ENCODE measurements at places on chromosomes 3 and 15.

- no peak for DNase-seq
These were observed 107.0 kb downstream of the UBE3A start for GRCh38 chr15:25331860-25332259.

DNA sequence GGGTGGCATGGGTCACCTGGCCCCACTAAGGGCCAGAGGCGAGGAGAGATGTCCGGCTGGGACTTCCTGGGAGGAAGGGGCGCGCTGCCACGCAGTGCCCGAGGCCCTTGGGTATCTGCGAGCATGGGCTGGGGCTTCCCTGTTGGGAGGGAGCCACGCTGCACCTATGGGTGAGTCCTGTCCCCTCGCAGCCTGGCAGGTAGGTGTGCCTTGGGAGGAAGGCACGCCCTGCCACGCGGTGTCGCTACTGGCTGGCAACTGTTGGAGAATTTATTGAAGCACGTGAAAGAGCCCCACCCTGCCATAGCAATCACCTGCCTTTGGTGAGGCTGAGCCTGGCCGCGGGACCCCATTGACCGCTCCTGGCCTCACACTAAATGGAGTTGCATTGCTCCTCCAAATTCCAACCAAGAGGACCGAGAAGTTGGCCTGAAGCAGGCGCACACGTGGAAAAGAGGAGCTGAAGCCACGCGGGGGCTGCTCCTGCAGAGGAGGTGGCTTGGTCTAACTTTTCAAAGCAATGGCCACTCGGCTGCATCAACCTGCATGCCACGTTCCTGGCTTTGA, 134.2 kb downstream of the TJP1 start:
- no peak for DNase-seq

DNA sequence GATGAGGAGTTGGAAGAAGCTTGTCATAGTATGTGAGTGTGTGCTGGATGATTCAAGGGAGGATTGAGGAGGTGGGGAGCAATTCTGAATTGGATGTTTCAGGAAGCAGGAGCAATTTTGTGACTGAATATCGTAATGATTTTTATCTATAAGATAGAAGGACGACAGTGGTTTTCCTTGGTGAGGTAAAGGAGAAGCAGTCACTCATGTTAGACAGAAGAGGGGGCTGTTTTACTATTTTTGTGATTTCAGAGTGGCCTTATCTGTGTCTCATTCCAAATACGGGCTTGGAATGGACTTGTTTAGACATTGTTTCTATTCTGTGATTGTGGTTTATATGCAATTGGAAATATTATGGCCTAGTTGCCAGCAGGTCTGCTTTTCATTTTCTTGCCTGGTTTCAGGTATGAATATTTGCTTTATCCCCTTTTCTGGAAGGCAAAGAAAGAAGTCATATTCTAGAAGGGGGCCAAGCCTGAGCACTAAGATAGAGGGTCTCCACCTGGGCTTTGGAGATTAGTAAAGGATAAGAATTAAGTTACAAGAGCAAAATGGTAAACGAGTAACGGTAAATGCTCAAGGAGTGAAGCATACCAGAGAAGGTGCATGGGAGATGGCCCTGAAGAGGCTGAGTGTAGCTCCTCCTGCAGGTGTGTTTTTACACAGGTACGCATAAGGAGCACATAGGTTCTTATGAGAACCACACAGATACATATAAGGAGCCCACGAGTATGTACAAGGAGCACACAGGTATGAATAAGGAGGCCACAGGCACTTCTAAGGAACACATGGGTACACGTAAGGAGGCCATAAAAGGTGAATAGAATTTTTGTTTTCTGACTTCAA, 124.6 kb upstream of the KCNAB1 start:
- DNase-seq = no peak

GRCh38 chr3:29802057-29802456, 521.2 kb downstream of the RBMS3 start:
- no peak for DNase-seq

- DNase-seq = no peak
These were observed 64.5 kb downstream of the GLDN start for GRCh38 chr15:51405693-51406523.

GRCh38 chr15:91132079-91132478, 32.0 kb downstream of the SV2B start:
- no peak for DNase-seq

DNA sequence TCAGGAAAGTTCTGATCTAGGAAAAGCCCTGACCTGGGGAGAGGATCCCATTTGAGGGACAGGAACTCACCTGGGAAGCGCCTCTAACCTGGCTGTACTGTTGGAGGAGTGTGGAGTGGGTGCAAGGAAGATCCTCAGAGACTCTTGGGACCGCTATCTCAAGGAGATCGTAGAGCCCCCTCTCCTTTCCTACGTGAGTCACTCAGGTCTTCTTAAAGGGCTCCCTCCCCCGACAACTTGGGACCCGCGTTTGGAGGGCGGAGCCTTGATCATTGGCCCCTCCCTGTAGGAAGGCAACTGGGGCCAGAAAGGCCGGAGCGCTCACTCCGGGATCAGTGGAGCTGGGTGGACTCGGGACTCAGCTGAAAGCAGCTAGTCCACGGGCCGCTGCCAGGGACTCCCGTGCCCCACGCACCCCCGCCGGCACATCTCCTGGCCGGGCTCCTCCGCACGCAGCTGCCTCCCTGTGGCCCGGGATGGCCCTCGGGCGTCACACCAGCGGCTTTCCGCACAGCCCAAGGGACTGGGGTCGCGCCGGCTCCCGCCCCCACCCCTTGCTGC, 520 bp downstream of the SLC26A6 start:
- peak; percentile 5 for DNase-seq

DNA sequence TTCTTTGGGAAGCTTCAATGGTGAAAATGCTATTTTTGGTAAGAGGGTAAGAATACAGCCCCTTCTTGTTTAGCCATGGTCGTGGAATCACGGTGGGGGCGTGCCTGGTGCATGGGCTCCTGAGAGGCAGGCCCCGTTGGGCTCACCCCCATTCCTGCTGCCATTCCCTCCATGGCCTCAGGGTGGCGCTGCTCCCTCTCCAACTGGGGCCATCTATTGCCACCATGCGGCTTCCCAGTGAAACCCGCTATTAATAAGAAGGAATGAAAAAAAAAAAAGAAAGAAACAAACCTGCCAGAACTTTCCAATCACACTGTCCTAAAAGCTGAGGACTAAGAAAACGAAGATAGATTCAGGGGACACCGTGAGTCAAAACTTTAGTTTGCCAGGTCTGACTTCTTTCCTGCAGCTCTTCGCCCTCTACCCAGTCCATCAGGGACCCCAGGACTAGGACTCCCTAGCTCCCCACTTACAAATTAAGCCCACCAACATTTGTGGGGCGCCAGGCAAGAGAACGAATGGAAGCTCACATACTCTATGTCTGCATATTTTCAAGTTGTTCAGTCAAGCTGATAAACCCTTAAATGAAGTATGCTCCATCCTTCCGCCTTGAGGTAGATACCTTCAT, 30.6 kb upstream of the ABHD2 start:
- DNase-seq = peak; percentile 28

DNA sequence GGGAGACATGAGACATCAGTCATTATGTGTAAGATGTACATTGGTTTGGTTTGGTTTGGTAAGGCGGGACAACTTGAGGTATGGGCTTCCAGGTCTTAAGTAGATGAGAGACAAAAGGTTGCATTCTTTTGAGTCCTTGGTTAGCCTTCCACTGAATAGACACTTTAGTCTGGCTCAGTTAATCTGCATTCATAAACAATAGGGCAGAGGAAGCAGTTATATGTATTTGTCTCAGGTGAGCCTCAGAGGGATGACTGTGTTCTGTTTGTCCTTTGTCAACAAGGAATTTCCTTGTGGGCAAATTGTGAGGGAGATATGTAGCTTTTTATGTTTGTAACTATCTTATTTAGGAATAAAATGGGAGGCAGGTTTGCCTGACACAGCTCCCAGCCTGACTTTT, 50.4 kb downstream of the TCF12 start:
- DNase-seq = no peak

DNA sequence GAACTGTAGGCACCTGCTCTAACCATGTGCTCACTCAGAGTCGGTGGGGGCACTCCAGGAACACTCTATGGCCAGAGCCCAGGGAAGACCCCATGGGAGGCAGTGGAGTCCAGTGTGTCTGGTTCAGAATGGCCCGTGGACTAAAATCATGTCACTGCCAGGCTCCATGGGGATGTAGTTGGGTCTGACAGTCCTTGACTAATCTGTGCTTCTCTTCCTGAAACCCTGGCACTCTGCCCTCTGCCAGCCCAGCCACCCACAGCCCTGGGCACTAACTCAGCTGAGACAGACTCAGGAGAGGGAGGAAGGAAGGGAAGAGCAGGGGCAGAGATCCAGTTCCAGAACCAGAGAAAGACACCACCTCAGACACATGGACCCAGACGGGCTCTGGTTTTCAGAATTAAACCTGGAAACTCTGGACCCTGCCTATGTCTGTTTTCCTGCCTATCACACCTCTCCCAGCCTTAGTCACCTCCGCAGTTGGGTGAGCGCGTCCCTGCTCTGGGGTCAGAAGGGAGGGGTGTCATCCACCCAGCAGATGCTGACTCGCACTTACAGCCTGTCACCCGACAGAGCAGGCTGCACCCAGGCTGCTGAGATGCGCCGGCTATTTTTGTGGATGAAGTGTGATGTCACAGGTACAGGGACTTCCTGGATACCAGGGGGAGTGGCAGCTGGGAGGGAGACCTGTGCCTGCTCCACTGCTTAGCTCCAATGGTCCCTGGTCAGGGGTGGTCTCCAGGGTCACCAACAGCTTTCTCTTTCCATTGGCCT, 56.8 kb upstream of the INSYN1 start:
- peak; percentile 16 for DNase-seq

DNA sequence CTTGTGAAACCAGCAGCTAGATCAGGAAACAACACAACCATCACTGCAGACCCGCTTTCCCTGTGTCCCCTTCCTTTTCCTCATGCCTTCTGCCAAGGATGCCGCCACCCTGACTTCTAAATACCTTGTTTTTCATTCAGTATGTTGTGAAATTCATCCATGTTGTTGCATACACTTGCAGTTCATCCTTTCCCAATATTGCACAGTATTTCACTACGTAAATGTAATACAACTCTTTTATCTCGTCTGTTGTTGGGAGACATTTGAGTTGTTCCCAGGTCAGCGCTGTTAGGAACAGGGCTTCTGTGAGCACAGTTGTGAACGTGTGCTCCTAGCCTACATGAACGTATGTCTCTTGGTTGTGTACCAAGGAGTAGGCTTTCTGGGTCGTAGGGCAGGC, 24.2 kb downstream of the TLNRD1 start:
- no peak for DNase-seq

- DNase-seq = no peak
These were observed 14.7 kb upstream of the SYNM start for GRCh38 chr15:99090011-99090699.

DNA sequence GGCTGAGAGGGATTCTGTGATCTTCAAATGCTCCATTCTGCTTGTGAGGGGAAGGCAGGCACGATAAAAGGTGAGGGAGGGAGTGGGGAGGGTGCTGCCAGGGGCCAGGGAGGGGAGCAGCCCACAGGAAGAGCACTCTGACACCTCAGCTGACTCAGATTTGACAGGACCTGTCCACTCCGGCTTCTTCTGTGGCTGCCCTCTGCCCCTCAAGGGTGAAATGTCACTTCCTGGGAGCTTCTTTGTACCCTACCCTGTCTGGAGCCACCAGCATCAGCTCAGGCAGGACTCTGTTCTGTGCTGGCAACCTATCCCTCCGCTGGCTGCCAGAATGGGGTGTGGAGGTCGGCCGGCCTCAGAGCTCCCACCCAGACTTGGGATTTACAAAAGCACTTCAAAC, 114.0 kb upstream of the HACD2 start:
- DNase-seq = no peak

GRCh38 chr3:124295362-124295761, 303.4 kb upstream of the ROPN1 start:
- DNase-seq = no peak

GRCh38 chr3:167109746-167110145, 270.4 kb downstream of the ZBBX start:
- no peak for DNase-seq

DNA sequence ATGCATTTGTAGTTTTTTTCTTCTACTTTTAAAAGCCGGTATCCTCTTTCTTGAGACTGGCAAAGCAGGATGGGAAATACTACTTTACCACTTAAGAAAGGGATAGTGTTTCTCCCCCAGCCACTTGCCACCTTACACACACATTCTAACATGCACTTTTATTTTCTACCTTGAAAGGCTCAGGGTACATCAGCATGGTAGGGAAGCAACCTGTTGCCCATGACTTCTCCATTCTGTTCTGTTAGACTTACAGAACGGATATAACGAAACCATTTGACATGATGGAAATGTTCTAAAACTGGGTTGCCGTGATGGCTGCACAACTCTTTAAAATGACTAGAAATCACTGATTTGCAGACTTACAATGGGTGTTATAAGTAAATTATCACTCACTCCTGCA, 405.5 kb downstream of the SHQ1 start:
- no peak for DNase-seq

DNA sequence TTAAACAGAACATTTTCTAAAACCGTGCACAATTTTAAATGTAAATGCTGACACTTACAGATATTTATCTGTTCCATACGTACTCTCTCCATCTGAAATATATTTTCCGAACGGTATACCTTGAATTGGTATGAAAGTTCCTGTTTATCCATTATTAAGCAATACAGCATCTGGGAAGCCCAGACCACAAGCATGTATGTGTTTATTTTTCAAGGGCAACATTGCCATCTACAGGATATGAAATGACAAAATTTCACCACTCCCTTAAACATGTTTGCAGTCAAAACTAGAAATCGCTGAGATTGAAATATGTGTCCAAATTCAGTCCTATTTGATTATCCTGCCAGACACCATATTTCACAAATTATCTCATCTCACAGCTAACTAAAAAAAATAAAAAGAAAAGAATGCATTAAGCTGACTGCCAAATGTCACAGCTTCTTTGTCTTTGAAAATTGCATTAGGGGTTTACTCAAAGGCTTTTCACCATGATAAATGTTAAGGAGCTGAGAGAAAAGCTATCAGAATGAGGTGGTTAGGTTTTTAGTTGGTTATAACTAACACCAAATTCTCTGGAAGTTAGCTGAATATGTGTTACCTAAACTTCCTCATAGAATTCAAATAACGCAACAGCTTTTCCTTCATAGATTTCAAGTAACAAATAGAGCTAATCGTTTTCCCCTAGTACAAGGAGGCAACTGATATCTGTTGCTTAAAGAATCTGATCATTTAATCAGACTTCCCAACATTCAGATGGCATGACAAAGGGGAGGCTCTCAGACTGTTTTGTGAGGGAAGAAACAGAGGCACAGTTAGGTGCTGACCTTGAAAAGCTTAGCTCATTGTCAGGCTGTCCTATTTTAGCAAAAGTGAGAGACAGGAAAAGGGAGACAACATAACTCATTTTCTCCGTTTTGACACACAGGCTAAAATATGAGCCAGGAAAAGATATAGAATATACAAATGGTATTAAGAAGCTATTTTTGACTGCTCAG, 533.1 kb downstream of the TBL1XR1 start:
- peak; percentile 35 for DNase-seq

- no peak for DNase-seq
These were observed 1041.3 kb downstream of the ROBO1 start for GRCh38 chr3:78726545-78726944.
